NCI-H1105 treated with DMSO at 0.1 percent for 48 hours (cell line): ENCODE measurements at places on chromosomes 1 and 21.
A peak's percentile ranks its signal among the peaks of the same experiment; 100 is the strongest.

GRCh38 chr1:222653178-222653827 is 35.4 kb downstream of the MIA3 start:
- no peak for DNase-seq

DNA sequence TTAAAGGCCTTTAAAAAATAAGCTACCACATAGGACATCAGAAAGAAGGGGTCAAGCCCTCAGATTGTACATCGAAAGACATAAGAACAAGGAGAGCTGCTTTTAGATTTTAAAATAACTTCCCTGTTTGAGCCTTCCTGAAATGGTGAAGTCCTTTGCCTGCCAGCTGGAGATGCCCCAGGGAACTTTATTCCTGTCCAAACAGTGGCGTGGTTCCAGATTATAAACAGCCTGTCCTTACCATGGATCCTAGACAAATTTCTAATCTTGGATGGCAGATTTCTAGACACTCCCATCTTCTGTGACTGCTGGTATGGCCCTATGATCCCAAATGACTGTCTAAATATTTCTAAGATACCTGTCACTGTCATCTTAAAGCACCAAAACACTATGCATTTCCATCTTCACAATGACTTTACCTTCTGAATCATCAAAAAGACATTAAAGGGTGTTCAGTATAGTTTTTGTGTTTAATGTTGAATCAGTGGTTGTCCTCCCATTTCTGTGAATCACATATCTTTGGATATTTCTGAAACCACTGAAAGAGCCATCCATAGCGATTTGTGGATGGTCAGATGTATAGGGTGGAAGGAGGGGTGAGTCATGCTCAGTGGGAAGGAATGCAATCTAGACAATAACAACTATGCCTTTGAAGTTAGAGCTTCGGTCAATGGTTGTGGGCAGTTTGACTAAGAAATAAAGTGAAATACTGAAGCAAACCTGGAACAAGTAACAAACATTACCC is 23.2 kb downstream of the ILDR2 start:
- no peak for DNase-seq

DNA sequence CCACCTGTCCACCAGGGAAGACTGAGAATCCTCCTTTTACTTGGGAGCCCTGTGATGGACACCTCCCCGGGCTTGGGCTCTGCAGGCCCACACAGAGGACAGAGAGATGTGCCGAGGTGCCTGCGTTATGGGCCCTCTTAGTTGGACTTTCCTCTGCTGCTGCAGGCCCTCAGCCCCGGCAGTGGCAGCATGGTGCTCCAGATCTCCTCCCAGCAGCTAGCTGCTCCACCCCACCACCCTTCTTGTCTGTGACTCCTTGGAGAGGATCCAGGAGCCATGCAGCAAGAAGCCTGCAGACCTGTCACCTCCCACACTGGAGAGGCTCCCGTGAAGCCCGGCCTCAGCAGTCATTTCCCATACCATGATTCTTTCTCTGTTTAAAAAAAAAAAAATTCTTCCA is 27.4 kb downstream of the PHGDH start:
- no peak for DNase-seq

DNA sequence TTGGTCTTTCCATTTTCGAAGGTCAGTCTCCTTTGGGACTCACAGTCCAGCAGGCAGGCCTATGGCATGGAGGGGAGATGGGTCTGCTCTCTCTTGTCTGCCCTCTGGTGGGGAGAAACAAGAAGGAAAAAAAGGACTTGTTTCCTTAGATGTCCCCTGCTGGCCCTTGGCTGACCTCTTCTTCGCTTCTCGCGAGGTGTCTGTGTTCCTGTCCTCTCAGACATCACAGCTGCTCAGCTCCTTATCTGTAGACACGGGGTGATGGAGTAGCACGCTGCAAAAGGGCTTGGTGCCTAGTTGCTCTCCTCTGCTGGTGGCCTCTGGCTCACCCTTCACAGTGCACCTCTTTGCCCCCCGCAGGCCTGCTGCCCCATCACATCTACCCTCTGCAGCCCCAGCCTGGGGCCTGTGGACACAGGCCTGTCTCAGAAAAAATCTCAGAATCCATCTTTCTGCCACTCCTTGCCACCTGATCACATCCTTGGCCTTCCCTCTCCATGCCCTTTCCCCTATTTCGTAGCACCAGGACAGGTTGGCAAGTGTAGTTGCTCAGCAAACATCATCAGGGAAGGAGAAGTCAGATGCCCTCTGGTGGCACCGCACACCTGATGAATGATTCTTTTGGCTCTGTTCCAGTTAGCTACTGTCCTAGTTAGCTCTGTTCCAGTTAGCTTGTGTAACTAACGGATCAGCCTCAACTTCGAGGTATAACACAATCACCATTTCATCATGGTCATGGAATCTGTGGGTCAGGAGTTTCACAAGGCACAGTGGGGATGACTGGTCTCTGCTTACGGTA is 18.7 kb upstream of the AK2 start:
- DNase-seq: peak; percentile 48

- DNase-seq: no peak
These were observed 229.6 kb upstream of the AJAP1 start for GRCh38 chr1:4424766-4425165.

GRCh38 chr1:64748222-64748621 is 3.3 kb downstream of the RAVER2 start:
- no peak for DNase-seq

- peak; percentile 92 for DNase-seq
These were observed 141.3 kb upstream of the NCAM2 start for GRCh38 chr21:20856926-20857325.

GRCh38 chr1:225998560-225999226 is 450 bp downstream of the SDE2 start:
- no peak for DNase-seq

- no peak for DNase-seq
These were observed 69.9 kb upstream of the SIPA1L2 start for GRCh38 chr1:232699814-232700213.

DNA sequence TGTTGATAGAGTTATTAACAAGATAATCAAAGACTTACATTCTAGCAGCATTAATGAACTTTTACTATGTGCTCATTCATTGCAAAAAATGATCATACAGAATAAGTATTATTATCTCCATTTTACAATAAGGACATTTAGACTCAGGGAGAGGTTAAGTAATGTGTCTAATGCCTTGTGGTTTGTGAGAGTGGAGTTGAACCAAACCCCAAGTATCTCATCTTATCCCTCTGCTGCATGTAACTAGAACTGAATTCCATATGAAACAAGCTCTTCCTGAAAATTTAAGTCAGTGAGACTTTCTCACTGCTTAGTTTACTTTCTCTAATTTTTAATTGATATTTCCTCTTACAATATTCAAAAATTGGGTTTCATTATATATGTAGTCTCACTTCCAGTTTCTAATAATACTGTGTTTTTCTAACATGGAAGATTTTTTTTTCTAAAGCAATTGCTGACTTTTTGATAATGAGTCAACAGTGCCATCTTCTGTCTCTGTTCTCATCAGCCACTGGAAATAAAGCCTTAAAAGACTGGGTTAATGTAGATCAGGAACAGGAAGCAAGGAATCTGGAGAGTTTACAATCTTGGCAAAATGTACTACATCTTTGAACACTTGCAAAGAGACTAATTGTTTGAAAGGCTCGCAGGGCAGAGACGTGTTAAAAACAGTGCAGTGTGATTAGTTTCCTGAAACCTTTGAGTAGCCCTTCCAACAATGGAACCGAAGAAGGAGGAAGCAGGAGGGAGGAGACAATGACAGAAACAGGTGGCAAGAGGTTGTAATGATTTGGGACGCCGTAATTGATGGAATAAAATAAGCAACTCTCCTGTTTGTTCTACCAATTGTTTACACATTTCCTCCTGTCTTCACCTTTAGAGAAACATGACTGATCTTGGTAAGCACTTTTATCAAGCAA is 567.6 kb downstream of the MRPL39 start:
- peak; percentile 94 for DNase-seq

DNA sequence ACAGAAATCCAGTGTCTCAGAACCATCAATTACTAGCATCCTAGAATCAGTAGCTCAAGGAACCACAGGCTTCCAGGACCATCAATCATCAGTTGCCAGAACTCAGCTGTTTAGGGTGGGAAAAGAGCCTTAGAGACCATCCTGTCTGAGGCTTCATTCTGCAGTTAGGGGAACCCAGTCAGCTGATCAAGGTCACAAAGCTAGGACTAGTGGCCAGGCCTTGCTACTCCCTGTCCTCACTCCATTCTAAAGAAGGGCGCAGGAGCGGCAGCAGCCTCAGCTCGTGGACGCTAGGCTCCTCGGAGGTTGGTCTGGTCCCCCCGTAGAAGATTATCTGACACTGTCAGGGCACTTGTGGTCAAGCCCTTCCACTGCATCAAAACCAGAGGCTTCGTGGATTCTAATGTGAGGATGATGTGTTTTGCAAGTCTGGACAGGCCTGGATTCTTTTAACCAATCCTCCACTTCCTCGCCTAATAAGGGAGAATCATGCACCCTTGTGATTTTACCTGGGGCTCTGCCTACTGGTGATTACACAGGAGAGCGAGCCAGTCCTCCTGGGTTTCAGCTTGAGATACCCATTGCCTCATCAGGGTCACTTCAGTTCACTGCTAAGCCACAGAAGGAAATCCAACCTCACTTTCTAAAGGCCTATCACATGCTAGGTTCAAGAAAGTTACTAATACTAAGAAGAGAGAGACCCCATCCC is 41.7 kb upstream of the IFFO2 start:
- no peak for DNase-seq

- no peak for DNase-seq
These were observed 226.6 kb upstream of the ZRANB2 start for GRCh38 chr1:71307451-71307850.

DNA sequence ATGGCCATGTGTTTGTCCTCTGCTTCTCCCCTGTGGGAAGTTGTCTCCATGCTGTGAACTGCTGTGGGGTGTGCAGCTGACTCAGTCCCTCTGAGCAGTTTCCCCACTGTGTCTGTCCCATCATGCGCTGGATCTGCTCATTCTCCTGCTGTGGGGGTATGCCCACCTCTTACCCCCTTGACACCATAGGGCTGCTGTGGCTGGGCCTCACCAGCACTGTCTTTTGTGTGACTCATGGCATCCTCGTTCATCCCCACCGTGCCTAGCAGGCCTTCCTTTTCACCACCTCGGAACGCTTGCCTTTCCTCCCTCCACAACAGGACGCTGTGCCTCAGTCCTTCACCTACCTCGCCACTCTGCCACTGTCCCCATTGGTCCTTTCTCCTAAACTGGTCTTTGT is 27.3 kb downstream of the VANGL2 start:
- DNase-seq: no peak

DNA sequence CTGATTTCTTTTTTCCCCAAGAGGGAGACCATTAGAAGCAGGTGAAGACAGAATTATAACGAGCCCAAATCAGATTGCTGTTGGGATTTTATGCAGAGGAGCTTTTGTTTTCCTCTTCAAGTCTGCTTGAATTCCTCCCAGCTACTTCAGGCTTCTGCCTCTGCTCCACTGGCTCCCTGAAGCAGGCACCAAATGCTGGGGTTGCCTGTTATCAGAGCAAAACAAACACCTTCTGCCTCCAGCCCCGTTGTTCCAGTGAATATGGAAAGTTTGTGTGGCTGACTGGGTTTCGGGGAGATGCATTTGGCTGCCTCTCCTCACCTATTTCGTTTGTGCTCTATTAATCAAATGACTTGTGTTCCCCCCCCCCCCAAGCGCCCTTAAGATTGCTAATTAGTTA is 209.2 kb downstream of the URB2 start:
- peak; percentile 20 for DNase-seq

- no peak for DNase-seq
These were observed 28.6 kb downstream of the UBIAD1 start for GRCh38 chr1:11301601-11302000.

GRCh38 chr1:81414488-81415015 is 386.2 kb upstream of the ADGRL2 start:
- DNase-seq: no peak

GRCh38 chr1:234396871-234397270 is 23.6 kb downstream of the COA6 start:
- no peak for DNase-seq

DNA sequence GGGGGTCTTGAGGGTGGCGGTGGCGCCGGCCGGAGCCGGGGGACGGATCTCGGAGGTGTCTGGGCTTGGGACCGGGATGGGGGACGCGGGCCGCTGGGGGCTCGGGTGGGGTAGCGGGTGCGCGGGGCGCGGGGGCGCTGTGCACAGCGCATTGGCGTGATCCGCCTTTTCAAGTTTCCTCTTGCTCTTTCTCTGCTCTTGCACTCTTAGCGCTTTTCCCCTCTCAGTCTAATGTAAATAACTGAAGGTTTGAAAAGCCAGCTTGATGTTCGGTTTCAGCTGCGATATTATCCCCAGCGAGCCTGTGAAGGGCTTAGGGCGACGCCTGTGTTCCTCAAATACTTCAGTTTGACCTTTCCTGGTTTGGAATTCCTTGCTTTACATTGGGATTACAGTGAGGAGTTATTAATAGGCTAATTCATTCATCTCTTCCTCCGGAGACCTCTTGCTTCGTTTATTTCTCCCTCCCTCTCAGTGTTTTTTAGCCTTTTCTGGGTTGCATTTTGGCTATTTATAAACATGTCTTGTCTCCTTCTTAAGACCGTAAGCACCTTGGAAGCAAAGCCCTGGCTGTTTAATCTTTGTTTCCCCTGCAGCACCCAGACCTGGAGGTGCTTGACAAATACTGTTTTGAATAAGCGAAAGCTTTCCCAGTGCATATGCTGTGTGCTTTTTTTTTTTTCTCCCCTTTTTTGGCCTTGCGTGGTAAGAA is 693 bp downstream of the RAB4A start:
- peak; percentile 9 for DNase-seq

- no peak for DNase-seq
These were observed 1.3 kb upstream of the RCC2 start for GRCh38 chr1:17440827-17441168.

DNA sequence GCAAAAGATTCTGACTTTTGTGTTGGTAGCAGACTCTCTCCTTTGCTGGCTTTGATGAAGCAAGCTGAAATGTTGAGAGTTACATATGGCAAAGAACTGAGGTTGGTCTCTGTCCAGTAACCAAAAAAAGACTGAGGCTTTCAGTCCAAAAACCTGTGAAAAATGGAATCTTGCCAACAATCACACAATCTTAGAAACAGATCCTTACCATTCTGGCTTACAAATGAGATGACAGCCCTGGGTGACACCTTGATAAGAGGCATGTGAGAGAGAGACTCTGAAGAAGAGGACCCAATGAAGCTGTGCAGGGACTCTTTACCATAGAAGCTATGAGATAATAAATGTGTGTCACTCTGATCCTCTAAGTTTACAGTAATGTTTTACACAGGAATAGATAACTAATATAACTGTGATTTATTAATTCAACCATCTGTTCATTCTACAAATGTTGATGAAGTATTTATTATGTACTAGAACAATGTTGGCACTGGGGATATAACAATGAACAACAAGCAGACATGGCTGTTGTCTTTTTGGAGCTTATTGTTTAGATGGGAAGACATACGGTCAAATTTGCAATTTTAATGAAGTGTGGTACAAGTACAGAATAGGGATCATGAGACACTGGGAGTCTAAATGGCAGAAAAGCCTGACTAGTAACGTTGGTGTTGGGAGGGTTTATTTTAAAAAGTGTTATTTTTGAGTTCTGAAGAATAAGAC is 251.0 kb downstream of the OLFM3 start:
- no peak for DNase-seq

DNA sequence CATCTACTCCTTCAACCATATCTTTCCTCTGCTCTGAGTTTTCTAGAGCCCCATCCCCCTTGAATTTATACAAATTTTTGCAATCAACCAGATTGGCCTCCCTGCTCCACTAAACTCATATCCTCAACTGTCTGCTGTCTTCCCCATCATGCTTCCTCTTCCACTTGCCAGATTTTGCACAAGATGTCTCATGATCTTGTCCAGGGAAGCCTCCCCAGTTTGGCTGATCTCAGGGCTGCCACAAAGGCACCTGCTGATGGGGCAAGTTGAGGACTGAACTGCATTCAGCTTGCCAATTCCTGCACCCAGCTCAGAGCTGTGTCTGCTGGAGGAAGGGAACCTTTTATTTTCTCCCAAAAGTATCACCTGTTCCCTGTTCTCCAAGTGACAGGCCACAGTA is 3.9 kb upstream of the KCNJ9 start:
- no peak for DNase-seq
